HCEC 1CT (cell line): ENCODE measurements at places on chromosomes 6 and 20.

- no peak for DNase-seq
These were observed 4.7 kb downstream of the JPH2 start for GRCh38 chr20:44182135-44182765.

DNA sequence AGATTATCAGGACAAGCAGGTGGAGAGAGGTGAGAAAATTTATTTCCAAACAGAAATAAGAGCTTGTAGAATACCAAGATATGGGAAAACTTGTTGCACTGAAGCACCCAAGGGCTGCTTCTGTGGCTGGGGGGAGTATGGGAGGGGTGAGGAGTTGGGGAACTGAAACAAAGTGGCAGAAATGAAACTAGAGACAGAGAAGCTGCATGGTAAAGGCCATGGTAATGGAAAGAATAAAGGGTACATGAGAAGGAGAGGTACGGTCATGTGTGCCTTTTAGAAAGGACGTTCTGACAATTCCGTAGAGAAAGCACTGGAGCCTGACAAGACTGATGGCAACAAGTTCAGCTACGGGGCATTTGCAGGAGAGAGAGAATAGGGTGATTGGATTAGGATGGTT is 51.6 kb upstream of the RIN2 start:
- no peak for DNase-seq

GRCh38 chr6:137782166-137783039 is 84.7 kb upstream of the TNFAIP3 start:
- no peak for DNase-seq

GRCh38 chr20:35117196-35117595 is 24.6 kb upstream of the TRPC4AP start:
- peak; percentile 72 for DNase-seq

- DNase-seq = peak; percentile 82
These were observed 188.0 kb upstream of the TAB2 start for GRCh38 chr6:149129371-149130077.

DNA sequence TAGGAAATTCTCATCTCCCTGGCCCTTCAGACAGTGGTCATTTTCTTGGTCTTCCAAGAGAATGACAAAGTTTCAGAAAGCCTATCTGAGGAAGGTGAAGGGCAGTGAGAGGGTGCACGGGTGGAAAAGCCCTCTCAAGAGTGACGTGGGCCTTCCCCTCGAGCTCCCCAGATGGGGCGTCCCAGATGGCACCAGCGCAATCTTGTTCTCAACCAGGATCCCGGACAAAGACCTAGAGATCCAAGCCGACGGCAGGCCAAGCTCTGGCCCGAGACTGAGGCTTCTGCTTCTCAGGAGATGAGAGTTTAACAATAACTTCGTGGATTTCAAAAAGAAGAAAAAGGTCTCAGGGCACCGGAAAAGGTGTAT is 797 bp upstream of the ZNF133 start:
- no peak for DNase-seq

DNA sequence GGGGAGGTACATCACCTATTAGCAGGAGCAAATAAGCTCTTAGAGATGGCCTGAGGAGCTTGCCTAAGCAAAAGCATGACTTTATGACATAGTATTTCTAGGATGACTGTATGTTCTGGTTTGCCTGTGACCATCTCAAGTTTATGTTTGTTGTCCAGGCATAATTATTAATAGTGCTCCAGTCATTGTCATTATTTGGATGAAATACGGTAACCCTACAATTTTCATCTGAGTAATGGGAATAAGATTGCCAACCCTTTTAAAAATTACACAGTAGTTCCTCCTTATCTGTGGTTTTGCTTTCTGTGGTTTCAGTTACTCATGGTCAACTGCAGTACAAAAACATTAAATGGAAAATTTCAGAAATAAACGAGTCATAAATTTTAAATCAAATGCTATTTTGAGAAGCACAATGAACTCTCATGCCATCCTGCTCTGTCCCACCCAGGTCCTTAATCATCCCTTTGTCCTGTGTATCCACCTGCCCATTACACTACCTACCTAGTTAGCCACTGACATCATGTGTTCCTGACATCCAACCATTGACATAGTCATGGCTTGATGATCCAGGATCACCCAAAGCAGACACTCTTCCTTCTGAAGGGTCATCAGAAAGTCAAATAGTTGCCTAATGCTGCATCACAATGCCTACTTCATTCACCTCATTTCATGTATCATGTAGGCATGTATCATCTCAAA is 27.0 kb upstream of the TFB1M start:
- DNase-seq = peak; percentile 60

- peak; percentile 98 for DNase-seq
These were observed 1.5 kb downstream of the BRD2 start for GRCh38 chr6:32969685-32970412.

DNA sequence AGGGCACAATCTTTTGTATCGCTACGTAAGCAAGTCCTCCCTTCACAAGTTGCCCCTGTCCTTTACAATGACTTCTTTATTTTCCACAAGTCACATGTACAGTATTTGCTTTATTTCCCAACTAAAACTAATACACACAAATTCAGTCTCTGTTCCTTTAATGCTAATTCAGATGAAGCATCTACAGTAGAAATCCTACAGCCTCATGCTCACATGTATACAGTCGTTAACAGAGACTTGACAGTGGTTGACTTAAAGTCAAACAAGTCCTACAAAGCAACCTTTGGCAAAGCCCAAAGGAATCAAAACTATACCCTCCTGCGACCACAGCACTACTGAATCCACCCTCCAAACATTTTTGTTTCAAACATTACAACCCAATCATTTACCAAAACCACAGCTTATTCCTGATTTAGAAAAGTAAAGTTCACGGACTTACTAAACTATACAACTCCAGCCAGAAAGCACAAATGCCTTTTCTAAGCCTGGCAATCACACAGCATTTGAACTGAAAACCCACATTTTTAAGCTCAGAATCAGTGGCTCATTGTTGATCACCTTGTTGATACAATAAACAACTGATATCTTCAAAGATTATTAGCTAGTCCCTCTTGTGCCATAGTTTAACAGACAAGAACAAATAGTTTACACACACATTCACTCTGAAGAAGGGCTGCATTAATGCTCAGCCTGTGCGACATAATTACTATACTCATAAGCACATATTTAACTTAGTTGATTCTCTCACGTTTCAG is 70.9 kb upstream of the NHSL1 start:
- DNase-seq = no peak

DNA sequence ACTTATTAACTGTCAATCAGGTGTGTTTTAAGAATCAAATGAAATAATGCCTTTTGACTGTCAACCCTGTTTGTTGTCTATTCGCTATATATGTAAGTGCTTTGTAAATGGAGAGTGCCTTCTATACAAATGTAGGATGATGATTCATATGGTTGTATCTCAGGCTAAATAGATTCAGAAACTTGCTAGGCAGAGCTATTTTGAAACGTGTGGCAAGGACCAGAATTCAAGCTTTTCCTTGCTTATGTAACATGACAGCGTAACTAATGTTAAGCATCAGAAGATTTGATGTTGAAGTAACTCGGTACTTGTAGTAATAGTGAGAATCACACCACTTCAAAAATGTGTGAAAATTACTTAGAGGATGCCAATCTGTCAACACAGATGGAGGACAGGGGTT is 3.4 kb downstream of the OGFRL1 start:
- DNase-seq = peak; percentile 15

GRCh38 chr6:40473026-40473425 is 114.1 kb downstream of the LRFN2 start:
- no peak for DNase-seq

DNA sequence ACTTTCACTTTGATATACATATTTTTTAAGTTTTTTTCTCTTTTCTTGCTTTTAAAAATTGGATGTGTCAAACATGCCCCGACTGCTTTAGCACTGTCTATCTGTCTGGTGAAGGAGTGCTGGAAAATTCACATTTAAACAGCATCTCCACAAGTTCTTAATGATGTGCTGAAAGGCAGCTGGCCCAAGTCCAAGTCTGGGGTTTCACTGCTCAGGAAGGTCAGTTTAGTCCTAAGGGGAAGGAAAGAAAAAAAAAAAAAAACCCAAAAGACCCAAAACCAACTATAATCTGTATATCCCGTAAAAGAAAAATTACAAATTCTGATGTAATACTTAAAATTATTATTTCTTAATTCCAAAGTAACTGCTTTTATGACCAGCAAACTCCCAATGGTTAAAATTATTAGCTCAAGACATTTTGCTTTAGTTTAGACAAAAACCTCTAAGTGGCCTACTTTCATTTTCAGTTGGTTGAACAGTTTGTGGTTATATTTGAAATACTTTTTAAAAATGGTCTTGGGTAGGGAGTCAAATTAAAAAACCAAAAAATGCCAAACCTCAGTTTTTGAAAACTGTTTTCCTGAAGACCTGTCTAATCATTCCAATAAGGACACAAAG is 79.5 kb upstream of the PREP start:
- no peak for DNase-seq

- DNase-seq = no peak
These were observed 42.8 kb downstream of the MAP3K7 start for GRCh38 chr6:90544081-90544480.

DNA sequence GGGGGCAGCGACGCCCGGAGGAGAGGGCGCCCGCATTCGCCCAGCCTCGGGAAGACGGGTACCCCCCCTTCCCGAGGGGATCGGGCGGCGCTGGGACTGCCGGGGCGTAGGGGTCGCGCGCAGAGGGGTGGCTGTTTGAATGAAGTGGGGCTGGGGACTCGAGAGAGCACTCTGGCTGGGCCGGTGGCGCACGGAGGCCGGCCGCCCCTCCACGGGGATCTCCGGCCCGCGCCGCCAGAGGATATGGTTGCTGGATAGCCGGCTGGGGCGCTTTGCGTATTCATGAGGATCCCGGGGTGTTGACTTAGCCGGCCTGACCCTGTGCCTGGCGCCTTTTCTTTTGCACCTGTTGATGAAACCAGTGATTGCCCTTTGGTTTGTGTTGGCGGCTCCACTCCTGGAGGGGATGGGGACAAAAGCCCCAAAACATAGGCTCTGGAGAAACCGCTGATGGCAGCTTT is 469 bp downstream of the SYNJ2 start:
- peak; percentile 36 for DNase-seq

DNA sequence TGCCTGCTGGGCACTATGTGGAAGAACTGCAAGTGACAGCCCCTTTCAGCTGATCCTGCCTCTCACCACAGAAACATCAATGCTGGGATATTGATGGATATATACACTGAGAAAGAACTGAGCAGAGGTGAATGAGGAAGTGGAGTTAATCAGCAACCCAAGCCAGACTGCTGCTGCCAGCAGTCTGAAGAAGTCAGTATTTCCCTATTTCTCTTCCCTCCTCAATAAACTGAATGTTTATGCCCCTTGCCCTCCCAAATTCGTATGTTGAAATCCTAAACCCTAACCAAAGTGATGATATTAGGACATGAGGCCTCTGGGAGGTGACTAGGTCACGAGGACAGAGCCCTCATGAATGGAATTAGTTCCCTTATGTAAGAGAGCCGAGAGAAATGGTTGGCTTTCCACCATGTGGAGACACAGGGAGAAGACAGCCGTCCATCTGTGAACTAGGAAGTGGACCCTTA is 76.3 kb downstream of the CDK19 start:
- no peak for DNase-seq

DNA sequence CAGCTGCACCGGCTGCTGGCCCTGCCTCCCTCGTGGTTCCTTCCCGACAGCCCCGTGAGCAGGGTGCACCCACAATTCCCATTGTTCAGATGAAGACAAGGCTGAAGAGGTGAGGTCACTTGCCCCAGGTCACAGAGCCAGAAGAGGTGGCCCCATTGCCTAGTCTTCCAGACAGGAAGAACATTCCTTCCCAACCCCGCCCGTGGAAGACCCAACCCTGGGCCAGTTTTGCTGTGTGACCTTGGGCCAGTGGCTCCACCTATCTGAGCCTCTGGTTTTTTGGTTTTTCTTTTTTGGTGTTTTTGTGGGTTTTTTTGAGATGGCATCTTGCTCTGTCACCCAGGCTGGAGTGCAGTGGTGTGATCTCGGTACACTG is 61.7 kb downstream of the RIPOR3 start:
- no peak for DNase-seq

GRCh38 chr20:64090165-64090564 is 6.0 kb upstream of the LKAAEAR1 start:
- DNase-seq = no peak

DNA sequence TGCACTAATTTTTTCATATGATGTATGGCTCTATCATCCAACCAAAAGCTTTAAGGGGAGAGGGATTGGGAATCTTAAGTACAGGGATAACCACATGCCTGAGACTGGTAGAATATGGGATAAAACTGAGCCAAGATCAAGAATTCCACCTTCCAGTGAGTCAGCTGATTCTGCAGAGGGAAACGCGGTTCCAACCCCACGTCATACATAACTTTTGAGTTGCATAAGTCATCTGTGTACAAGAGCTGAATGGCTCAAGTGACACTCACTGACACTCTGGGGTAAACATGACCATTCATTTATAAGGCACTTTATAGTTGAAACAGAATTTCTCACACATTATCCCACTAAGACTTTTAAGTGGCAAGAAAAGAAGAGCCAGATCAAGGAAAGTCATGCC is 16.4 kb downstream of the TRIM27 start:
- peak; percentile 85 for DNase-seq

- no peak for DNase-seq
These were observed 110.3 kb downstream of the COL19A1 start for GRCh38 chr6:69976591-69977090.

DNA sequence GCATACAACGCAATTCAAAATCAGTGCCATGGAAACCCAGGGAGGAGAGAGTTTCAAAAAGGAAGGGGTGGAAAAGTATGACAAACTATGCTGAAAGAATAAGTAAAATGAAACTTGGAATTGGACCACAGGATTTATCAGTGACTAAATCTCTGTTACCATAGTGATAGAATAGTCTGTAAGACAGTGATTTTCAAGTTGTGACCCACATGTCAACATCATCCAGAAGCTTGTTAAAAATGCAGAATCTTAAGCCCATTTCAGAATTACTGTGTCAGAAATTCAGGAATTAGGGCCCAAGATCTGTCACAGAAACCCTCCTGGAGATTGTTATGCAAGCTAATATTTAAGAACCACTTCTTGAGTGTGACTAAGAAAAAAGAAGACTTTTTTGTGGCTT is 417.7 kb upstream of the JAG1 start:
- DNase-seq = no peak

GRCh38 chr6:42407379-42407778 is 44.3 kb downstream of the TRERF1 start:
- no peak for DNase-seq

- DNase-seq = no peak
These were observed 138.9 kb upstream of the NUP153 start for GRCh38 chr6:17845598-17845997.

DNA sequence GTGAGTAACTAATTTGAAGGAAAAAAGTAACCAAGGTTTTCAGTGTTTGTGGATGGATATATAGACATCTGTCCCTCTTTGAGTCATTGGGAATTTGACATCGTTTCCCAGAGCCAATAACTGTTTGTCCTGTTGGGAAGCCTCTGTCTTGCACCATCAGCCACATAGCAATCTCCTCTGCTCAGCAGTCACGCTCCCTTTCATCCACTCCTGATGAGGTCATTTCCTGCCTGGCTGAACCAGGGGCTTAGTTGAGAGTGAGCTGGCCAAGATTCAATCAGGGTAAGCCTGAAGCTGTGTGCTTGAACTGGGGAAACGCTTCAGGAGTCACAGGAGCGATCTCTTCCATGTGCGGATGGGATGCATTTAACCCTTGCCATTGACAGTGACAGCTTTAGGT is 121.5 kb upstream of the FOXQ1 start:
- DNase-seq = peak; percentile 93
